ENCODE measurements at places on chromosomes 7 and 10. TPM values are rescaled to one million over a fixed set of nuclear protein-coding genes. Genes with fewer than 3 reads are reported as not detected.

DNA sequence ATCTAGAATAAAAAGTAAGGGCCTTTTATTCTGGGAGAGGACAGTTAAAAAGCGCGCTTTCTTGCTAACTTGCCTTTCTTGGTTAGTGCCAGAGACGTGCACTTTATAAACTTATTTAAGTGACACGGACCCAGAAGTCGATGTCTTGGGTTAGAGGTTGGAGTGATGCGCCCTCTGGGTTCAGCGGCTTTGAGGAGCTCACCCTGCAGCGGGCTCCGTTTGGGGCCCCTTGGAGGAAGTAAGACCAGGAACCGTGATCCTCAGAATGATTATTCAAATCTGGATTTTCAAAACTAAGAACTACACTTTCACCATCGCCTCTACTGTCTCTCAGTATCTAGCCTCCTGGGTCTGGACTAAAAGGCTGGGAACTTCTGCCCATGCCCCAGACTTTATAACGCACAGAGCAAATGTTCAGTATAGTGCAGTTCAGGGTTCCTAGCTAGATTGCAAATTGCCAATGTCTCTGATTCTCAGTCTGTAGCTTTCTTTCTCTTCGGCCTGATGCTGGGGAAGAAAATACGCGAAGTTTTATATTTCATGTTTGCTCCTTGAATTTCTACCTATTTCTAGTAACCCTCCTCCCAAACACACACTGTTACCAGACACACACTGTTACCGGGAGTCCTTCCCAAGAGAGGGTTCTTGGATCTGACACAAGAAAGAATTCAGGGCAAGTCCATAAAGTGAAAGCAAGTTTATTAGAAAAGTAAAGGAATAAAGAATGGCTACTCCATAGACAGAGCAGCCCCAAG, 18.6 kb upstream of the SMO start:
- H3K4me3 ChIP-seq: peak overlapping the region; percentile 9
- peaks cover 5% of the 10 kb centered on the region for H3K4me1 ChIP-seq
- H3K27ac ChIP-seq: no peak overlapping the region

DNA sequence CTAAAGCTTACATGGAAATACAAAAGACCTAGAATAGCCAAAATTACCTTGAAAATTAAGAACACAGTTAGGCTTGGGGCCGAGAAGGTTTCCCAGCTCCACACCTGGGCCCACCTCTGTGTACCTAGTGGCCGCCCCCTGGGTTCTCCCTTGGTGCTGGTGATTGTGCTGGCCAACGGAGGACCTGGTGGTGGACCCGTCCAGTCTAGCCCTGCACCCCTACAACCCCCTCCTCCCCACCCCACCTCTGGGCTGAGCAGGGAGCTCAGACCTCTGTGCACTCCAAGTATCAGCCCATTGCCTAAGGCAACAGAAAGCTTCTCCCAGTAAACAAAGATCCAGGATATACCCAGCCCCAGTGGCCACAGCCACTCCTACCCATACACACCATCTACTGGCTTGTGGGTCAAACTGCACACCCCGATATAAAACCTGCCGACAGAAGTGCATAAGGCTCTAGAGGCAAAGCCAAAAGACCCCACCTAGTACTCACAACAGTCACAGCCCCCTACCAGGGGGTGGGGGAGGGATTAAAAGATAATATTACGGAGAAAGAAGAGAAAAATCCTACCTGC, 105.0 kb upstream of the DIP2C start:
- H3K27me3 ChIP-seq: no peaks in the 10 kb centered on the region
- H3K27ac ChIP-seq: no peak overlapping the region
- H3K4me1 ChIP-seq: no peaks in the 10 kb centered on the region
- H3K36me3 ChIP-seq: no peaks in the 10 kb centered on the region
- no peak for DNase-seq
- H3K4me3 ChIP-seq: no peak overlapping the region

DNA sequence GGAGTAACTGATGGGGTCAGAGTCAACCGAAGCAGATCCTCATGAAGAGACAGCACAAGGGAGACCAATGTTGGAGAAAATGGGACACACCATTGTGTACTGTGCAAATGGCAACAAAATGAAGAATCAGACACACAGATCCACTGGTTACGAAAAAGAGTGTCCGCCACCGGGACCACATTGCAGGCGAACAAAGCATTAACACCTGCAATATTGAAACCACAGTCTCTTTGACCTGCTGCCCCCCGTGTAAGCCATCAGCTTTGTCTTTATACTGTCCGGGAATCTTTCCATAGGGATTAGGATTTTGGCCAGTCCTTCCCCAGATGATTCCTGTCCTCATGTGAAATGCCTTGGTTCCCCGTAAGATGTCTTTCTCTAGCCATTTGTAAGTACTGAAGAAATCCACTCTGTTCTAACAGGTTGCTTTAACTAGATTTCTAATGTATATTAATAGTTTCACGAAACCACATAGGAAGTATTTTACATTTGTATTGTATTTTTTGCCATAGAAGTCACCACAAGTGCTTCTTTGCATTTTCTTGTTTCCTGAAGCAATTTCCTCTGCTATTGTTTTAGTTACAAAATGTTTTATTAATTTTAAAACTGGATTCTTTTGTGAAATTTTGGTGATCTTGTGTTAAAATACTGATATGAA, 140.8 kb upstream of the NFE2L3 start:
- H3K4me3 ChIP-seq: no peak overlapping the region
- no peak overlapping the region for H3K27ac ChIP-seq
- no peaks in the 10 kb centered on the region for H3K36me3 ChIP-seq

- H3K27ac ChIP-seq: no peak overlapping the region
- peaks cover 30% of the 10 kb centered on the region for H3K4me1 ChIP-seq
- no peak for DNase-seq
- H3K27me3 ChIP-seq: peaks cover 50% of the 10 kb centered on the region
- no peaks in the 10 kb centered on the region for H3K36me3 ChIP-seq
- no peak overlapping the region for H3K4me3 ChIP-seq
Measured at GRCh38 chr10:100826031-100826651, 80.8 kb downstream of the PAX2 start.

GRCh38 chr10:82924711-82925110, 1049.7 kb downstream of the NRG3 start:
- no peaks in the 10 kb centered on the region for H3K4me1 ChIP-seq
- no peak for DNase-seq
- H3K27ac ChIP-seq: no peak overlapping the region
- no peak overlapping the region for H3K4me3 ChIP-seq

ITGB8 gene
- not detected for polyA plus RNA-seq

DNA sequence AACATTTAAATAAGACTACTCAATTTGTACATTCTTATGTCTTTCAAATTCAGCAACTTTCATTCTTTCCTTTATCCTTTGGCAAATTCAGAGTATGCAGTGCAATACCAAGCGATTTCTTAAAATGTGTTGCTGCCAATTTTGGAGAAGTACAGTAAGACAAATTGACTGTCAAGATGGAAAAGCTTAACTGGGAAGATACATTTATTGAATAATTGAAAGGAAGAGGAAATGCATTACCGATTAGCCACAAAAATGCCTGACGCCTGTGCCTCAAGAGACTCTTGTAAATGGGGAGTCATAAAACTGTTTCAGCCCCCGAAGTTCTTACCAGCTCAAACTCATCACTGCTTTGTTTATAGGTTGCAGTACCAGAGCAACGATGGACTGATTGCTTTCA, 373.3 kb upstream of the GALNT17 start:
- no peaks in the 10 kb centered on the region for H3K4me1 ChIP-seq
- H3K27ac ChIP-seq: no peak overlapping the region
- no peak overlapping the region for H3K4me3 ChIP-seq
- no peaks in the 10 kb centered on the region for H3K27me3 ChIP-seq
- no peak for DNase-seq

GRCh38 chr10:11787374-11787773, 35.8 kb upstream of the PROSER2 start:
- H3K36me3 ChIP-seq: no peaks in the 10 kb centered on the region
- no peak overlapping the region for H3K4me3 ChIP-seq
- H3K4me1 ChIP-seq: no peaks in the 10 kb centered on the region
- H3K27ac ChIP-seq: no peak overlapping the region

DNA sequence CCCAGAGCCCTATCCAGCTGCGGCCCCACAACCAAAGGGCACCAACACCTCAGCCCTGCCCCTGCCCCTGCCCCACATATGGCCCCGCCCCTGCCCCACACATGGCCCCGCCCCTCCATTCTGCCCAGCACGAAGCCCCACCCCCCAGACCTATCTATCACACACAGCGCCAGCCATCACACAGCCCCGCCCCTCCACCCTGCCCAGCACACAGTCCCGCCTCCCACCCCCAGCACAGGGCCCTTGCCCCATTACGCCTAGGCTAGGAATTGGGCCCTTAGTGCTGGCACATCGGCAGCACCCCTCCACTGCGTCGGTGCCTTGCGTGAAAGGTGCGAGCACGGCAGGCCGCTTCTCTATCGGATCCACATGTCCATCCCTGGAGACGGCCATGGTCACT, 126.8 kb downstream of the MAD1L1 start:
- no peaks in the 10 kb centered on the region for H3K36me3 ChIP-seq
- H3K27me3 ChIP-seq: no peaks in the 10 kb centered on the region
- H3K27ac ChIP-seq: no peak overlapping the region
- H3K4me1 ChIP-seq: peaks cover 17% of the 10 kb centered on the region

DNA sequence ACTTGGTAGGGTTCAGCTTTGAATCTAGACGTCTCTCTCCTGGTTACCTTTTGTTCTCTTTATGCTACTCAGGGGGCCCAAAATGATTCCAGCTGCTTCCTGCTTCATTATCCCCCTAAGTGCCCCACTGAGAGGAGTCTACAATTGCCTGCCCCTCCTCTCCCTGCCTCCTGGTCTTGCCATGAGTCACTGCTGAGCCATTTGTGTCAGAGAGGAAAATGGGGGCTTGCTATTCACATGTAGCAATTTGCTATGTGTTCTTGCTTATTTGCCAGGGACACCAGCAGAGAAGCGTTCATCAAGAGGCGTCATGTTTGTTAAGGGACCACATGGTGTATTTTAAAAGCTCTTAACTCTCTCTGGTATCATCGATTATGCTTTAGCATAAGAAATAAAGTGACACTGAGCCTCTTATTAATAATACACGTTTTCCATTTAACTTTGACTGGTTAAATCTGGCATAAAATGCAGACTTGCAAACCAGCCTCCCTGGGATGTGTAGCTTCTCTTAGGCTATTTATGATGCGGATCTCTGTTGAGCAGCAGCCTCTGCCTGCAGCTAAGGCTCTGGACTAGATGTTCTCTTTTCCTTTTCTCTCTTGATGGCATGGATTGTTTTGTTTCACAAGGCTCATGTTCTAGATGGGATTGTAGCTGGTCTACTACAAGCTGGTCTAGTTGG, 239.3 kb downstream of the AUTS2 start:
- H3K4me1 ChIP-seq: no peaks in the 10 kb centered on the region
- no peak for DNase-seq
- no peaks in the 10 kb centered on the region for H3K27me3 ChIP-seq
- no peak overlapping the region for H3K27ac ChIP-seq
- H3K36me3 ChIP-seq: no peaks in the 10 kb centered on the region

KNDC1 gene
- polyA plus RNA-seq: 0.05 TPM

DNA sequence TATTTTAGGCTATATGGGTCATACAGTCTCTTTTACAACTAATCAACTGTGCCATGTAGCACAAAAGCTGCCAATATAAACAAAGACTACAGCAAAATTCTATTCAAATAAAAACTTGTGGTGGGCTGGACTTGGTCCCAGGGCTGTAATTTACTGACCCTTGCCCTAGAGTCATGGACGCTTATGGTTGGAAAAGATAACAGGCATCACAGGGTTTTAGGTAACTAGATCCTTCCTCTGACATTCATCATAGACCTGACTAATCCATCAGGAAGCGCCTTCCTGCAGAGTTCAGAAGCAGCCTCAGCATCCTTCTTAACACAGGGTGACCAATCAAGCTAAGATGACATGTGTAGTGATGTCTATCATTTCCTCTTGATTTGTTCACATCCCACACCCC, 40.2 kb upstream of the GPAM start:
- DNase-seq: no peak
- no peak overlapping the region for H3K27ac ChIP-seq
- H3K4me3 ChIP-seq: no peak overlapping the region
- no peaks in the 10 kb centered on the region for H3K27me3 ChIP-seq
- H3K36me3 ChIP-seq: no peaks in the 10 kb centered on the region

TMEM273 gene
- polyA plus RNA-seq: 51.7 TPM

DNA sequence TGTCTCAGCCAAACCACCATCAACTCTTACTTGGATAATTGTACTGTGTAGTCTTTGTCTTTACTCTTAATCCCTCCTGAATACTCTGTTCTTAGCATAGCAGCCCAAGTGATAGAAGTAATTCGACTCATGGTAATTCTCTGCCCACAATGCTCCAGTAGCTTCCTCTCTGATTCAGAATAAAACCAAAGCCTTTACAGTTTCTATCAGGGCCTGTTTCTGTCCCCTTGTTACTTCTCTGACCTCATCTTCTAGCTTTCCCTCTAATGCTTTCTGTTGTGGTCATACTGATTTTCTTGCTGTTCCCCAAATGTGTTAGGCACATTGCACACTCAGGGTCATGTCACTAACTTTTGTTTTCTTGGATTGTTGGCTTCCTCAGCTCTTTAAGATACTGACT, 8.0 kb downstream of the ZNF518A start:
- H3K36me3 ChIP-seq: peaks cover 24% of the 10 kb centered on the region
- H3K27ac ChIP-seq: no peak overlapping the region
- DNase-seq: no peak
- H3K4me3 ChIP-seq: no peak overlapping the region

GRCh38 chr7:22574754-22575520, 74.9 kb upstream of the STEAP1B start:
- H3K36me3 ChIP-seq: no peaks in the 10 kb centered on the region
- H3K27me3 ChIP-seq: no peaks in the 10 kb centered on the region
- no peaks in the 10 kb centered on the region for H3K4me1 ChIP-seq
- no peak overlapping the region for H3K27ac ChIP-seq
- no peak overlapping the region for H3K4me3 ChIP-seq

GRCh38 chr10:21445163-21445562, 80.3 kb downstream of the SKIDA1 start:
- no peaks in the 10 kb centered on the region for H3K36me3 ChIP-seq
- H3K4me1 ChIP-seq: no peaks in the 10 kb centered on the region
- DNase-seq: no peak
- no peaks in the 10 kb centered on the region for H3K27me3 ChIP-seq
- no peak overlapping the region for H3K4me3 ChIP-seq

DNA sequence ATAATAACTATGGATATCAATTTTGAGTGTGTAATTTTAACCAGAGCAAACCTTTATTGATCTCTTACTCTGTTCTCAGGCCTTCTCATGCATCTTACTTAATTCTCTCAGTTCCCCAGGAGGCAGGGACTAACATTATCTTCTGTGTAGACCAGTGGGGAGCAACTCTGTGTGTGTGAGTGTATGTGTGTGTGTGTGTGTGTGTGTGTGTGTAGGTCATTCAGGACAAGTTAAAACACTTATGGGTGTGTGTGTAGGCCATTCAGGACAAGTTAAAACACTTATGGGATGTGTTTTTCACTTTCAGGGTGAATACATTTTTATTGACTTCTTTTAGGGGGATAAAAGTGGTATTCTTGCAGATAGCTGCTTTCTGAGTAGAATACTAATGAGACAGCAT, 145.0 kb downstream of the ADAM12 start:
- no peak overlapping the region for H3K27ac ChIP-seq
- H3K27me3 ChIP-seq: no peaks in the 10 kb centered on the region
- DNase-seq: no peak
- H3K36me3 ChIP-seq: no peaks in the 10 kb centered on the region
- H3K4me1 ChIP-seq: no peaks in the 10 kb centered on the region
- H3K4me3 ChIP-seq: no peak overlapping the region

HTR5A gene
- polyA plus RNA-seq: not detected

Measured in CD8-positive, alpha-beta memory T cell (primary cell).